ENCODE measurements at places on chromosomes 1 and 21. TPM values are rescaled to one million over a fixed set of nuclear protein-coding genes. Genes with fewer than 3 reads are reported as not detected.

DNA sequence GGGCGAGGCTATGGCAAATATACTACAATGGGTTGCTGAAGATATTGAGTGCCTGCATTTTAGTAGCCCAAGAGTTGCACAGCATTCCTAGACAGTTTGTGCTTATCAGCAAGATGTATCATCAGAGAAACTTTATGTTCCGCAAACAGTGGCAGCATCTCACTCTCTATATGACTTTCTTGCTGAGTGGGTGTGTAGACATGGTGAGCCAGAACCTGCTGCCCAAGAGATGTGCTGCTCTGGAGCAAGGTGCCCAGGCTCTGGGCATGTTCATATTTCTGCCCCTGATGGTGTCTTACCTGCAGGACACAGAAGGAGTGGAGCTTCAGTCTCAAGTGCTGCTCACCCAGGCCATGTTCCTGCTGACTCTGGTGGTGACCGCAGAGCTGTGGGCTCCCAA lies 8.2 kb upstream of the RGSL1 start:
- DNase-seq: no peak

DNA sequence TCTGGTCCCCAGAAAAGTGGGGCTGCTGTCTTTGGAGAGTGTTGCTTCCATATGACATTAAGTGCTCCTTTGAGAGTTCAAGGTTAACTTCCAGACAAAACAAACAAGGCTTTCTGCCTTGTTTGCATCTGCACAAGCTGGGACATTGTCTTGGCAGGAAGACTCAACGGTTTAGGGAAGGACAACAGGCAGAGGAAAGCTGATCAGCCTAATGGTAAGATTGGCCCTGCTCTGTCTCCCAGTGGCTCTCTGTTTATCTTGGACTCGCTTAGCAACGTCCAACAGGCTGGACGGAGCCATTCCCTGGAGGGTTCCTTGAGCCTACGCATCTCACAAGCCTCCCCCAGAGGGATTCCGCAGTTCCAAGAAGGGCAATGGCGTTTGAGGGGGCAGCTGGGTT lies 62.2 kb upstream of the SLC44A3 start:
- DNase-seq: no peak

DNA sequence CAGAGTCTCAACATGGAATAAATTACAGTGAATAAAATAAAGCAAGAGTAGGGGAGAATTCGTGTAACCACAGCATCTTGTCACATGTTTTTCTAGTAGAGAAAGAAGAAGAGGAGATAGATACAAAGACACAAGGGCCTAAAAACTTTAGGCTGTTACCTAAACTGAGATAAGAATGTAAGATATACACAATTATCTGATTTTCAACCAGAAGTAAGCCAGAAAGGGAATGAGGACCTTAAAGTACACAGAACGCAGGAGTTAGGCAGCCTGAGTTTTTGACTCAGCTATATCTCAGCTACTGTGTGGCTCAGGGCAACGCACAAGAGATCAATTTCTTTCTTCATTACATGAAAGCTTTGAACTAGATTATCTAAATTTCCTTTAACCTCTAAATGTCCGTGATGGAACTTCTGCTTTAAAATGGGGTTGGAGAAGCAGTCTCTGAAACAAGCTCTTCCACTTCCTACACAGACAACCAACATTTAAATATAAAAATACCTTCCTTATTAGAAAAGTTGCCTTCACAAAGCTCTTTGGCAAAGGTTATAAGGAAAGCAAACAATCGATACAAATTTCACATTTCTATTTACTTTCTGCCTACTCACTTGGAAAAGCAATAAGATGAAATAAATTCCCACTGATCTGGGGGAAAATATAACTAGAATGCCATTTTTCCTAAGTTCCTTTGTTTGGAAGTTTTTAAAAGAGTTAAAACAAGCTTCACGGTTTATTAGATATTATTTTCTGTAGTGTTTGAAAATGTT lies 5.2 kb upstream of the RGS13 start:
- DNase-seq: no peak

DNA sequence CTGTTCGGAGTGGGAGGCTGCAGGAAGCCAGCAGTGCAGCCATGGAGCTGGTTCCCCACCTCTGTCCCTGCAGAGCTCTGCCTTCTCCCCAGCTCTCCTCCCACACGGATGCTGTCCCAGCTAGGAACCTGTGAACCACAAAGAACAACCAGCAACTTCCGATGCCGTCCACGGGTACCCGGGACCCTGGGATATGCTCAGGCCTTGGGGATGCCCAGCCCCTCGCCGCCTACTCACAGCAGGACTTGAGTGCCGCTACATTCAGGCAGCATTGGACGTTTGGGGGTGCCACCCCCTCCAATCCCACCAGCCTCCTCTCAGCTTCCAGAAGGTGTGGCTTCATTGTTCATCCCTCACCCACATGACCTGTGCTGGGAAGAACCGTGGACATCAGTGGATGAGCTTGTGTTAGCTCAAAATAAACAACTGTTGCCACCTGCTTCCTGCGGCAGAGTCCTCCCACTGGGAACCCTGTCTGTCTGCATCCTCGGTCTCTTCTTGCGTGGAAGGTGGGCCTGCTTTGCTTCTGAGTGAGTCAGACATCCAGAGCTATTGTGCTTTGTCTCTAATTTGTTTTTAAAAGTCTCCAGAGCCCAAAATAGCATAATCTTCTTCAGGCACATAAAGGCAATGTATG lies 20.1 kb upstream of the AJAP1 start:
- no peak for DNase-seq

DNA sequence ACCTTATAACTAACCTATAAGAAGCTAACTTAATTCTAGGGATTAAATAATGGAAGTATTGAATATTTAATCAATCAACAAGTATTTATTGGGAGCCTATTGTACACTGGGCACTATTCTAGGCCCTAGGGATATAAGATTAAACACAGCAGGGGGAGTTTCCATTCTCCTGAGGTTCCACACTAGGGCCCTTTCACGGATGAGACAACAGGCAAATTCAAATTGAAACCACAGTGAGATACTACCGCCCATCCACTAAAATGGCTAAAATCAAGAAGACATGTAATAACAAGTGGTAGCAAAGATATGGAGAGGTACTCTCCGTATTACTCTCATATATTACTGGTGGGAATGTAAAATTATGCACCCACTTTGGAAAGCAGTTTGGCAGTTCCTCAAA lies 674.4 kb downstream of the KIF26B start:
- no peak for DNase-seq

DNA sequence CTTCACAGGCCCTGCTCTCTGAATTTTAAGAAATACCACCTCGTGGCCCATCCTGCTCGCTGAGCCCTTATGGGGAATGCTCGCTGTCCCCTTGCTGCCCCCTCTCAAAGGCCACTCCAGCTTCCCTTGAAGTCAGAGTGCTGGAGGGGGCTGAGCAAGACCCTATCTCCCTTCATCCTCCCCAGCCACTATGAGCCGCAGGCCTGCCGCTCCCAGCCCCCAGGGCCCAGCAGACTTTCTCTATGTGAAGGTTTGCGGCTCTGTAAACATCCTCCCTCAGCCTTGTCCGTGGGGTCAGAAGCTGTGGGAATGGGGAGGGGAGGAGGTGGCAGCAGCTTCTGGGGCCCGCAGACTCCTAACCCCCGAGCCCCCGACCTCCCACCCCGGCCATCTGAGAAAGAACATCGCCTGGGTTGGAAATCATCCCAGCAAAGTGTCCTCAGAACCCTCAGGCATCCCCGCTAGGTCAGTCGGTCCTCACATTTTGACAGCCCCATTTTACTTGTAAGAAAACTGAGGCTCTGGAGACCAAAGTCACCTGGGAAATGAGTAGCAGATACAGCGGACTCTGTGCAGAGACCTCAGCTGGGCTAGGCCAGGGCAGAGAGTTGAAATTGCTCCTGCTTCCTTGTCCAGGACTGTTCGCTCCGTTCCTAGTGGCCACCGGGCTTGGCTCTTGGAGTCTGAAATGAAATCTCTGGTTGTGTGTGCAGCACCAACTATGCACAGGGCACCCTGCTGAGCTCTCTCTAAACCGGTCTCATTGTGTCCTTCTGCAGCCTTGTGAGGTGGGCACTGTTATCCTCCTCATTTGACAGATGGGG lies 4.4 kb downstream of the KCNQ4 start:
- no peak for DNase-seq

- no peak for DNase-seq
Measured at GRCh38 chr1:63669151-63669961, 76.1 kb downstream of the PGM1 start.

DNA sequence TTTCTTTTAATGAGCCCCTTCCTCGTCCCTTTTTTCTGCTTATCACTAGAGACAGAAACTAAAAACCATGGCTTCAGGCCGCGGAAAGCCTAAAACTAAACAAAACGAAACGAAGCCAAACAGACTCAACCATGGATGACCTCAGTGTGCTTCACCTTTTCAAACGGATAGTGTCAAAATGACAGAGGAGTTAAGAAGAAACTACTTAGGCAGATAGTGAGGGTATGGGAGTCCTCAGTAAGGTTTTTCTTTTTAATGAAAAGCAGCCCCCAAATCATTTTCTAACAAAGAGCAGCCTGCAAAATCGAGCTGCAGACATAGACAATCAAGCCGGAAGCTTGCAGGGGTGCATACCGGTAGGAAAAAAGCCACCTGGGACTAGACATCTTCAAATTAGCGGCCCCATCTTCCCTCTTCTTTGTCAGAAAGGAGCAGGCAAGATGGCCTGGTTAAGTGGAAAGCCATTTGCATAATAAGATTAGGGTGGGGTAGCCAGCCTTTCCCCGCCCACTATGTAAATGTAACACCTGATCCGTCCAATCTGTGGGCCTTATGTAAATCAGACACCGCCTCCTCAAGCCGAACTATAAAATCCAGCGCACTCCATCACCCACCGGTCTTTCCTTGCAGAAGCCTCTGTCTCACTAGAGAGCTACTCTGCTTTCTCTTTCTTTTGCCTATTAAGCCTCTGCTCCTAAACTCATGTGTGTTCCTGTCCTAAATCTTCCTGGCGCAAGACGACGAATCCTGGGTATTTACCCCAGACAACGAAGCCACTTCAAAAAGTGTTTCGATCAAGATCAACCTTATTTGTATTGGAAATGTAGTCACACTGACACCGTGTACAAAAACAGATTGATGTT lies 6.2 kb upstream of the ERO1B start:
- DNase-seq: no peak

- DNase-seq: no peak
Measured at GRCh38 chr21:29033301-29033700, 8.8 kb downstream of the USP16 start.

GRCh38 chr1:150596976-150597375 lies 17.6 kb upstream of the MCL1 start:
- no peak for DNase-seq

GRCh38 chr21:15752763-15753407 lies 23.1 kb downstream of the USP25 start:
- DNase-seq: no peak

- no peak for DNase-seq
Measured at GRCh38 chr21:36955783-36956182, 10.7 kb downstream of the HLCS start.

Gene LCE2B
- not detected for total RNA-seq

Gene AMY1A
- not detected for total RNA-seq

Gene KCNN3
- under 0.01 TPM for total RNA-seq

Gene CYYR1
- total RNA-seq: not detected
